ENCODE measurements at places on chromosomes 5 and 9.

DNA sequence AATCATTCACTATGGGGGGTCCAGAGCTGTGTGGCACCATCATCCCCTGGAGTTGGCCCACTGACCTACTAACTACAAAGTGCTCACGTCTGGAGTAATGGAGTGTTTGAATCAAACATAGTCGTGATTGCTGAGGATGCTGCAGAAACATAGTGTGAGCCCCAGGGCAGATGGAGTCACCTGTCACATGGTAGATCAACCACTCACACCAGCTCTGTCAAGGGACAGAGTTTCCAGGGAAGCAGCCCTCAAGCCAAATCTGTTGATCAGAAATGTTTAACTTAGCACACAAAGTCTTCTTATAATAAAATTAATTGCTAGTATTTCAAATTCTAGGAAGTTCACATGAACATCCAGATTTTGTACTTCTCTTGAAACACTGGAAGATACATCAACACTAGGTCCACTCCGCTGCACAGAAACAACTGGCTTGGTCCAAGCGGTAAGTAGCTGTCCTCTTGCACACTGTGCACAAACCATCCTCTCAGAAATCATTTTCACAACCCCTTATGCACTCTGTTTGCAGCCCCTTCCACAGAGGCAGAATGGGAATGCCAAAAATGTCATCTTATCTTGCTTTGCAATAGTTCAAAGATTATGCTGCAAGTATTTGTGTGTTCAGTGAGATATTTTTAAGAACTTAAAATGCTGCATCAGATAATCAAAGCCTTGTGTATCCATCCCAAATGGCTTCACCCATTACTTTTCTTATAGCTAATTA lies 191.0 kb downstream of the EPB41L4A start:
- DNase-seq: no peak

DNA sequence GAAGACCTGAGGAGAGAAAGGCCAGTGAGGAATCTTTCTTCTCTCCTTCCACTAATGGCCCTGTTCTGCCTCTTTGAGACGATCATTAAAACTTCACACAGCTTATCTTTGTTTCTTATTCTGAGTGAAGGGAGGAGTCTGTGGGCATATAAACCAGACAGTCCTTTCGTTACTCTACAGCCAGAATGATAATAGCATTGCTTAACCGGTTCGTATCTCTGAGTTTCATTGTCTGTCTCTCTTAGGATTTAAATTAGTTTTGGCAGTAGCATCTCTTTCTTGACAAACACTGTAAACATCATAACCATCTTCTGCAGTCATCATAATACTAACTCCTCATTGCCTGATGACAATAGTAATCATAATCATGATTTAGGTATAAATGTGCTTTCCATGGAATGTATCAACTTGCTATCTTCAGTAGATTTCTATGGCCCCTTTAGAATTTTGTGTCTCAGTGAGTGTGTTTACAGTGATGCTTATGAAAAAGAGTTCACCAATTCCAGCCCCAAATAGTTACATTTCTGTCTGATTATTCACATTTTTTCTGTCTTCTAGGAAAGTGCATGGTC lies 618.8 kb upstream of the KLF4 start:
- no peak for DNase-seq

DNA sequence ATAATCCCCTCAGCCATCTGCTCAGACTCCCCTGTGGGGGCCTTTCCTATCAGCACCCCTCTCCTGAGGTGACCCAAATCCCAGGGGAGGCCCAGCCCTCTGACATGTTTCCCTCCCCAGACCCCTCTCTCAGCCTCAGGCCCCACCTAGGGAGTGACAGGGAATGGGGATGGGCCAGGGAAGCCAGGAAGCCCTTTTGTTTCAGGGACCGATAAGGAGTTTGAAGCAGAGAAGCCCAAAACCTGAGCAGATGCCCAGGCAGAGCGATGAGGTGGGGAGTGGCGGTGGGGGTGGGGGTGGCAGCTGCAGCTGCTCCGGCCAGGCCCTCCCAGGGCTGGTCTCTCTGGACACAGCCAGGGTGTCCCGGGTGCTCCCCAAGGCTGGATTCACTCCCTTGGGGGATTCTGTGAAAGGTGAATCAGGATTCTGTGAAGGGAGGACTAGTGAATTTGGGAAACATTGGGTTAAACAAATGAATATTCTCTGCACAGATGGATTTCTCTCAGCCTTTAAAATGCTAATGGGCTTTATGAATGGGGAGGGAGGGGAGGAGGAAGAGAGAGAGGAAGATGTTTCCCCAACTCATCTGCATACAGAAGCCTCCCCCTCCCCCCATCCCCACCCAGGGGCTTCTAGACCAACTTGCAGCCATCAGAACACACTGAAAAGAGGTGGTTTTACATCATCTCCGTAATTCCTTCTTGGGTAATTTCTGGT lies 17.4 kb downstream of the AKNA start:
- no peak for DNase-seq

GRCh38 chr9:97502222-97502983 lies 937 bp downstream of the TMOD1 start:
- DNase-seq: no peak

- DNase-seq: no peak
Measured at GRCh38 chr5:94326586-94326985, 291.8 kb downstream of the KIAA0825 start.

- no peak for DNase-seq
Measured at GRCh38 chr5:67577424-67577823, 380.8 kb upstream of the CD180 start.

GRCh38 chr9:14824481-14824880 lies 85.7 kb downstream of the FREM1 start:
- no peak for DNase-seq

DNA sequence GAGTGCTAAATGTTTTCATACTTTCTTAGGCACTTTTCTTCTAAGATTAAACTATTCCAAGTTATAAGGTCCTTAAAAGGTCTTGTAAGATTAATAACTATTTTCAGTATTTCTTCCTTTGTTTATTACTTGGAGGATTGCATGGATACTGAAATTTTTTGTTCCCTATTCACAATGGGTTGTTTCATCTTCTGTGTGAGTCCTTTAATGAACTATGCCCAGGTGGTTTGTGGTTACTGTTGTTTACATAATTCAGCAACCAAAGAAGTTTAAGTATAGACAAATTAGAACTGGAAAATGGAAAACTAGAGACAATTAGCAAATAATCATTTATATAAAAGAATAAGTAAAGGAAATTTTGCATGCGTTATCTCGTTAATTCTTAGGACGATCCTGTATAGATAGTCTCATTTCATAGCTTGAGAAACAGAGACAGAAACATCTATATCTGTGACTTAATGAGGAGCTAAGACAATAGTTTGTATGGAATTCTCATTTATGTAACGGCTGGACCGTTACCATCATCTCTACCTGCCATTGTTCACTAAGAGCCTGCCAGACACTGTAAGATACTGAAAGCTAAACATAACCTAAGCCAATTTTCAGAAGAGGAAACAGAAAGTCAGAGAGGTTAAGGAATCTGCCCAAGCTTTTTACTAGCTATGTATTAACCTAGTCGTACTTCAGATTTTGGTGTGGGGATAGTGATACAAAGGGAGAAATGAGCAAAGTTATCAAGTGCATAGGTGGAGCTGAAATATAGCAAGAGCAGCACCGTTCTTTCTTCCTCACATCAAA lies 148.2 kb downstream of the PAM start:
- no peak for DNase-seq
